ENCODE measurements at places on chromosomes 3 and 15.

DNA sequence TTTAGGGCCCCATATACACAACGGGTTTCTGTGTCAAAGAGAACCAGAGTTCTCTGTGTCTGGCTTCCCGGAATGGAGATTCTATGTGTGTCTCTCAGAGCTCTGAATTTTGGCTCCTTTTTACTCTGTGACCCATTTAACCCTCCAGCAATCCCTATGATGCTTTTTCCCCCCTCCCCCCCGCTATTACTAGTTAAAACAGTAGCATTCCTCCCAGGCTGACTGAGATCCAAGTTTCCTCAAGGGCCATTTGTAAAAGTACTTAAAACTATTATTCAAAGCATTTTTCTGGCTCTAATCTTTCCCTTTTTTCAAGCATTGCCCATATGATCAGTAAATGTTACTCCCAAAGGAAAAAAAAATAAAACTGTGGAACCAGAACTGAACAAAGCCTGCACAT lies 6.6 kb upstream of the STAC start:
- DNase-seq, result no peak

DNA sequence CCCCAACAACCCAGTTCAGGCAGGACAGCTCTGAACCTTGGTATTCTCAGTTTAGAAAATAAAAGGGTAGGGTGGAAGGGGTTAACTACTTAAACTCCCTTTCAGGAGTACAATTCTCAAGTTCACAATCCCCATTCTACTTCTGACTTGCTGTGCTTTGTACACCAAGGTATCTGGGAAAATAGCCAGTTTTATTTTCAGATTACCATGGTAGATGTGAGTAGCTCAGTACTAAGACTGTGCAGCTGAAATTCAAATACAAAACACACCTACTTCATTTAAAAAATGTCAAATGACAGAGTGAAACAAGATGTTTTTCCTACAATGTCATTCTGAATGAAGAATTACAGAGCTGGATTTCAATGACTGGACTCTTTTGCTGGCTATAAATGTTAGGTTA lies 27.4 kb downstream of the SLC7A14 start:
- no peak for DNase-seq

GRCh38 chr15:54519577-54519976 lies 541.3 kb downstream of the UNC13C start:
- peak; percentile 39 for DNase-seq

DNA sequence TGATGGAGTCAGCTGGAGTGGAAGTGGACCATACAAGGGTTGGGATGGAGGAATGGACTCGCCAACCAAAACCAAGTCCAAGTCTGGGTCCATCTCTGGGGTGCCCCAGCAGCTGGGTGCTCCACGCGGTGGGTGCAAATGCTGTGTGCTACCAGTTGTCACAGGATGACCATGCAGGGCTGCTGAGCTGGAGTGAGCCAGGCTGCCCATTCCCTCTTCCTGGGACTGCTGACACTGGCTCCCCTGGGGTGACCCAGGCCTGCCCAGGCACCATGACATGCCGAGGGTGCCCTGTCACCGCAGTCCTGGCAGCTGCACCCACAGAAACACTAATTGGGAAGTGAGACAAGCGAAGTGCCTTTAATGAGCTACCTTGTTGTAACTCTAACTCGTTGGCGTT lies 140.2 kb downstream of the TPRA1 start:
- DNase-seq, result no peak

DNA sequence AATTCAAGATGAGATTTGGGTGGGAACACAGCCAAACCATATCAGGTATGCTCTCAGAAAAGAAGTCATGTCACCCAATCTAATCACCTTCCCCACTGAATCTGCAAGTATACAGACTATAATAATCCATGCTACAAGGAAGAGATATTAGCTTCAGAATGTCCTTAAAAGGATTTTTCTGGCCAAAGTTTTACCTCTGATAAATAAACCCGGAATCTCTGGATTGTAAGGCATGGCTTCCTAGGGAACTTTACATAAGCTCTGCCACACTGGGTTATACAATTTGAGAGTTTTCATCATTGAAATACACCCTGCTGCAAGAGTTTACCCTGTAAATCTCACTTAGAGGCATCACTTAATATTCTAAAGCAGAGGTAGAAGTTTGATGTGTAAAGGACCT lies 330.5 kb upstream of the KCNMB2 start:
- no peak for DNase-seq

DNA sequence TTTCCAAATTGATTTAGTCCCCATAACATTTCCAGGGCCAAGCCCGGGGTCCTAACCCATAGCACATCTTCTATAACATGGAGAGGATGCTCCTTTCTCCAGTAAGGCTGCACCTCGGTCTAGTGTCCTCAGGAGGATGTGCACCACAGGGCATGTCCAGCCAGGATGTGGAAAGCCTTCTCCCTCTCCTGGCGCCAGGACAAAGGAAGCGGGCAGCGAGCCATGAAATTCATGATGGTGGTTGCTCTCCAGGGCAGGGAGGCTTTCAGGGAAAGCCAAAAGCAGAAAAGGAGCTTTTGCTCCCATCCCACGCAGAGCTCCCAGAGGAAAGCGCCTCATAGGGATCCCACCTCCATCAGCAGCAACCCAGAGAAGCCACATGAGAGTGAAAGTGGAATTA lies 220.0 kb downstream of the ADAMTSL3 start:
- DNase-seq, result no peak

DNA sequence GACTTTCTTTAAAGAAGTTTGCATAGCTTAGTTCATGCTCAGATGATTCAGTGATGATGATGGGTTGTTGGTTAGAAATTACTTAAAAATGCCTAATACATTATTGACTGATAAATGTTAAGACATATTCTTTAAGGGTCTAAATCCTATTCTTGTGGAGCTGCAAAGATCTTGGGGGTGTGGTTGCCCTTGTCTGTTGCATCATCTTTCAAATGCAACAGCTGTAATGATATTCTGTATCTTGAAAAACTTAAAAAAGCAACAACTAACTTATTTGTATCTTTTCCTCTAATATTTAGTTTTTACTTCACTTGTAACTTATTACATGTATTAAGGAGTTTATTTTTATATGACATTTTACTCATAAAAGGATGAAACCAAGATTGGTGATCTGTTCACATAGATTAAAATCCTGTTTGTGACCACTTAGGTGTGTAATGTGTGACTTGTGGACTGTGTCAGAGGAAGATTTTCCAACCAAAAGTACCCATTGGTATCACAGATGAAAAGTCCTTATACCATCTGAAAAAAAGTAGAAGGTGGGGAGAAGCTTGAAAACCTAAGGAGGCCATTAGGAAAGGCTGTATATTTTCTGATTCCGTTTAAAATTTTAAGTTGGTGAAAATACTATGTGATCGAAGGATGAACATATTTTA lies 142.8 kb downstream of the IGF1R start:
- peak; percentile 8 for DNase-seq

DNA sequence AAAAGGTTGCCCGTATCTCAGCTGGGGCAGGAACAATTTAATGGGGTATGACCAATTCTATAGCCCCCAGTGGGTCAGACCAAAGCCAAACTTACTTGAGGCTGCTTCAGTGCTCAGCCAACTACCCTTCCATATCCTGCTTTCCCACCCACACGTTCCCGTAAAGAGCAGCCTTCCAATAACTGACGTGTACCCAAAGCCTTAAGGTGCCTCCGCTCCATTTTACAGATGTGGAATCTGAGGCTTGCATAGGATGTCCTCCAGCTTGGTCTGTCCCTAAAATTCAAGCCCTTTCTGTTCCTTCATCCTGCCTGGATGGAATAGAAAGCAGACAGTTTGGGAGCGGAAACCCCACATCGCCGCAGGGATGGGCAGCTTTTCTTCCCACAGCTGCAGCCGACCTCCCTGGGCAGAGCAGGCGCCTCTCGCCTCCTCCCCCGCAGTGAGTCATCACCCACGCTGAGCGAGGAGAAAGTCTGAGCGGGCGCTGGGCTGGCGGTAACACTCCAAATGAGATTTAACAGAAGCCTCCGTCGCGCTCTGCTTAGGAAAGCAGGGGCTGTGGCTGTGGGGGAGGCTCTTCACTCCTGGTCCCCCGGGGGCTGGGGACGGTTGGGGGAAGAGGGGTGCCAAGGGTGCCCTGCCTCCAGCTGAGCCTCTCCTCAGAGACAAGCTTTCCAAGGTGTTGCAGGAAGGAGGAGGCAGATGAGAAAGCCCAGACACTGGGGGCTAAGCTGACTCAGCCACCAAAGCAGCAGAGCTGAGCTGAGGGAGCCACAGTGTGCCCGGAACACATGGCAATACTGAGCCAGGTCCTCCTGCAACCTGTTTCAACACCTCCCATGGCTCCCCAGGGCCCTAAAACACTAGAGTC lies 57.8 kb upstream of the HRH1 start:
- DNase-seq, result peak; percentile 91

- no peak for DNase-seq
These were observed 22.1 kb downstream of the TMED3 start for GRCh38 chr15:79332824-79333510.

DNA sequence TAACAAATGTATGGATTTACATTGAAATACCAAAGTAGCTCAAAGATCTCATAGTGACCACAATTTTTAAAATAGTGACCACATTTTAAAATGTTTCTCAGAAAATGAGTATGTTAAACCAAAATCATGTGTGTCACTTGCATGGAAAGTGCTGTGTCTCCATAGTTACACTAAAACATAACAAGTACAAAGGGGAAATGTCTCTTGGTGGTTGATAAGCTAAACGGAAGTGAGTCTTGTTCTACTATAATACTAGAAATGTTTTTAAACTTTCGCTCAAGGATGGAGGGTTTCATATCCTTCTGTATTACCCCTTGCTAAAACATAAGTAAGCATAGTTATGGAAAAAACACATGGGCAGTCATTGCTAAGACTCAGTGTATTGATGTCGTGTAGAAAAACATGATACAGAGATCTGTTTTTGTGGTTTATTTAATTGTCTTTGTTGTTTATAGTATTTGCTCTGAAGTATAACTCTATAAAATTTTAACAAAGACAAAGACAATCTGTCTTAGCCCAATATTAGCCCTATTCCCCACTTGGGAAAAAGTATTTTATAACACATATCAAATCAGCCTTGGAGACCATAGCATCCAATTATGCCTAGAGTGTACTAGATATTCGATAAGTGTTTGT lies 27.0 kb upstream of the DENND4A start:
- DNase-seq, result peak; percentile 91

DNA sequence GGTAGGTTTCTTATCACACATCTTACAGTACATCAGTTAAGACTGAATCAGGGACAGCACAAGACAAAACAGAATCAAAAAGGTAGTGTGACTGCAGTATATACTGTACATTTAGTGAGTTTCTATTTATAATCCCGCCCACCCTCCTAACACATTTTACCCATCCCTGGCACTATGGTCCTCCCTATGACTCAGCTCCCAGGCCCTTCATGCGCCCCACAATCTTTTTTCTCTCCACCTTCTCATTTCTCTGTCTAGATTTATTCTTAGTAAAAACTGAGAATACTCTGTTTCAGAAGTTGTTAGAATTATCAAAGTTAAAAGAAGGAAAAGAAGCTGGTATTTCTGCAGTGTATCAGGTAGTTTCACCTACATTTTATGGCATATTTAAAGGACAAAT lies 427.3 kb downstream of the CNTN4 start:
- no peak for DNase-seq

DNA sequence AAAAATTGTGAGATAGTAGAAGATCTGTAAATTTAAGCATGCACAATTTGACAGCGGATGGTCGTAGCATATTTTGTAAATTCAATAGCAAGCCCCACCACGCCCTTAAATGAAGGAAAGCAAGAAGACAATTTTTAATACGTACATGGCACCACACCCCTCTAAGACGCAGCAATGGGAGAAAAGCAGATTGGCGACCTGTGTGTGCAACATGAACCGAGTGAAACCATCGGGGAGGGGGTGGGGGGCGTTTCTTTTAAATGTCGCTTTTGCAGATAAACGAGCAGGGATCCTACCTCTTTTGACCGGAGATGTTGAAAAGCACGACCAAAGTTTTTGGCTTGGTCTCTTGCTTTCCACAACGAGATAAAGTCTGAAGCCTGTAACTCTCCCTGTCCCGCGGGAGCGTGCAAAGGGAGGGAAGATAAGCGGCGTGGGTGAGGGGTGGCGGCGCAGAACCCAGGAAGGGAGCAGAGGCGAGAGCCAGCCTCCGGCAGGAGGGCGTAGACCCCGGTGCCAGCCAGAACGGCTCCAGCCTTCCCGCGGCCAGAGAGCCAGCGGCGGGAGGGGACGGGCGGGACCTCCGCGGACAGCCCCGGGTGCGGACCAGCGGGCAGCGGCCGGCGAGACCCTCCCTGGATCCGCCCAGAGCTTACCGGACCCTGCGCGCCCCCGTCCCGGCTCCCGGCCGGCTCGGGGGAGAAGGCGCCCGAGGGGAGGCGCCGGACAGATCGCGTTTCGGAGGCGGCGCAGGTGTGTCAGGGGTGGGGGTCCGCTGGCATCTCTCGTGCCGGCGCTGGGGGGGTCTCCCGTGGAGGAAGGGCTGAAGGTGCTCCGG lies at the start of gene CHL1:
CHL1 (plus strand) TSS at position 453 of the 838 bp plus-strand sequence. CDS start 123,014 bp downstream, outside the sequence.
- no peak for DNase-seq
